ENCODE measurements at places on chromosomes 13 and 19.

DNA sequence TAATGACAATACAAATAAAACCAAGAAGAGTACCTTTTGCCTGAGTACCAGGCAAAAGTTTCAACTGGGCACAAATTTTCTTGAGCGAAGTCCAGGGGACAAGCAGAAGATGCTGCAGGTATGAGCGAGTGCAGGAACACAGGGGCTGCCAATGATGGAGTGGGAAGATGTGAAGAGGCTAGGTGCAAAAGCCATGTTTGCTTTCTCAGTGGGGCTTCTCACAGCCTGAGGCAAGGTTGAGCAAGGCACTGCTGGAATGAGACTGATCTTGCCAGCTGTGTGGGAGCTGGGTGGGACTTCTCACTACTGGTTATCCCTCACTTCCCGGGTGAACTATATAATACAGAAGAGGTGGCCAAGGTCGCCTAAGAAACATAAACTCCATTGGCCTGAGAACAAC, 1200.7 kb downstream of the SLITRK1 start:
- DNase-seq, result no peak

DNA sequence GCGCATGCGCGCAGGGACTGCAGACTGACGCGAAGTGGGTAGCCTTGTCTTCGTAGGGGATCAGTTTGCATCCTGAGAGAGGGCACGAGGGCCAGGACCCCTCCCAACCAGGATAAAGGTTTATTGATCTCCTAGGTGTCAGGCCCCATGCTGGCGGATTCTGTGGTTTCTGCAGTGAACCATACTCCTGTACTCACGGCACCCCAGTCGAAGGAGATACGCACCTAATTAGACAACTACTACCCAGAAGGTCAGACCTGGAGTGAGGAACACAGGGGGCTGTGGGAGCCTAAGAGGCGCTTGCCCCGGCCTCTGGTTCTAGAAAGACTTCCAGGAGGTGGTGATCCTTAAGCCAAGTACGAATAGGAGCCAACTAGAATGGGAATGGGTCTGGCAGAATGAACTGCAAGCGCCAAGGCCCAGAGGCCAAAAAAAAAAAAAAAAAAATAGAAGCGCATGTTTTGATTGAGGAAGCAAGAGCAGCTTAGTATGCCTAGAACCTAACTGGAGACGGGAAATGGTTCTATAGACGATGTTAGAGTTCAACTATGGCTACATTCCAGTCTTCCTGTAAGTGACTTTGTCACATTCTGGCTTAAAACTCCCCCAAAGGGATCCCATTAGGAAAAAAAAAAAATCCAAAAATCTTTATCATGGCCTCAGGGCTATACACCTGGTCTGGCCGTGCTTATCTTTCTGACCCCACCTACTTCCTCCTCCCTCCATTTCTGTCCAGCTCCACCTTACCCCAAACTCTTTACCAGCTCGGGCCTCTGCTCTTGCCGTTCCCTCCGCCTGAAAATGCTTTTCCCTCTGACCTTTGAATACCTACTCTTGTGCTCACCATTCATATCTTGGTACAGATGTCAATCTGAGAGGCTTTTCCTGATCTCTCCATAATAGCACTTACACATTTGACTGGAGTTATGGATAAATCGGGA, 902 bp upstream of the ZNF428 start:
- no peak for DNase-seq

GRCh38 chr19:31370216-31370615, 21.0 kb upstream of the TSHZ3 start:
- no peak for DNase-seq

GRCh38 chr19:10011974-10012373, 1.3 kb upstream of the RDH8 start:
- no peak for DNase-seq

DNA sequence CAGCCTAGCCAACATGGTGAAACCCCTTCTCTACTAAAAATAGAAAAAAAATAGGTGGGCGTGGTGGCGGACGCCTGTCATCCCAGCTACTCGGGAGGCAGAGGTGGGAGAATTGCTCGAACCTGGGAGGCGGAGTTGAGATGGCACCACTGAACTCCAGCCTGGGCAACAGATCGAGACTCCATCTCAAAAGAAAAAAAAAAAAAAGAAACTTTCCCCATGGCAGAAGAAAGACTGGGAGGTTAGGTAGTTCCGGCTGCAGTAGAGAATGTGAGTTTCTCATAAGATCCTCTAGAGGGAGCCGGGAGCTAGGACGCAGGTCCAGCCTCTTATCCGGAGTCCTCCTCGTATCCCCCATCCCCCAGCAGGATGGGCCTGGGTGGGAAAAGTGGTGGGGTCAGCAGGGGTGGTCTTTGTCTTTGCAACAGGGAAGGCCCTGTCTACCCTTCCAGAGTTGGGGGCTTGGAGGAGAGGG, 13.2 kb upstream of the CREB3L3 start:
- peak; percentile 94 for DNase-seq

Data from GM23338 (cell line).